ENCODE measurements at places on chromosomes 7 and 10.

DNA sequence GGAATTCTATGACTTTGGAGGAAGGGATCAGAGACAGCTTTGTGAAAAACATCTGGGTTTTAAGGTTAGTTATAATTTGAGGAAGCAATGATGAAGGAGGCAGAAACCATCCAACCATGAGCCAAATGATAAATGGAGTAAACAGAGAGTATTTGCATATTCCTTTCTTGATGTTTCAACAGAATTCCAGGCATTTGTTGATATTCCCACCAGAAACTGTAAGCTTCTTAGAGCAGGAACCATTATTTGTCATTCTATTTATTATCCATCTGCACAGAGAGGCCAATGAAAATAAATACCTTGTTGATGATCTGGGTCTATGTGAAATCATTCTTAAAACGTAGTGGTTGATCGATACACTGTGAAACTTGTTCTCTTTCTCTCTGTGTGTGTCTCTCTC is 715.3 kb downstream of the INHBA start:
- no peak for DNase-seq

DNA sequence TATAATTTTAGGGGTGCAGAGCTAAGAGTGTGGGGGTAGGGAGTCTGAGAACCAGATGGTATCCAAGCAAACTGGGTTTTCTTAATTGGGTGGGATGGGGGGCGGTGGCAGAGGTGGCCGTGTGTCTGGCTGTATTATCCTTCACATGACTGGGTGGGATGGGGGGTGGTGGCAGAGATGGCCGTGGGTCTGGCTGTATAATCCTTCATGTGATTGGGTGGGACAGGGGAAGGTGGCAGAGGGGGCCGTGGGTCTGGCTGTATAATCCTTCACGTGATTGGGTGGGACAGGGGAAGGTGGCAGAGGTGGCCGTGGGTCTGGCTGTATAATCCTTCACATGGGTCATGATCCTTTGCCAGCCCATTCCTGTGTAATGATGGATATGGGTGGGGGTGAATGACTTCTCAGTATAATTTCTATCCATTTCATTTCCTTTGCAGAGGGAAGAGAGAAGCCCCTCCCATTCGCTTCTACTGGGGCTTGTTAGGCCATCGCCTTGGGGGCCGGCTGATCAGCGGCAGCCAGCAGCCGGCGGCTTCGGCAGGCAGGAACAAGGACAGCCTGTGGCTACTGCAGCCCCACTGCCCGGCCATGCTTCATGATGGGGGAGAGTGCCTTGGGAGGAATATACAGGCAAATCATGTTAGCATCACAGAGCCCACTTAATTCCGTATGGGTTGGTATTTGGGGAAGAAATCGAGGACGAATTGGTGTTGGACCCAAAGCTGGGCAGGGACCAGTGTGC is 179.6 kb upstream of the MKI67 start:
- DNase-seq, result no peak

DNA sequence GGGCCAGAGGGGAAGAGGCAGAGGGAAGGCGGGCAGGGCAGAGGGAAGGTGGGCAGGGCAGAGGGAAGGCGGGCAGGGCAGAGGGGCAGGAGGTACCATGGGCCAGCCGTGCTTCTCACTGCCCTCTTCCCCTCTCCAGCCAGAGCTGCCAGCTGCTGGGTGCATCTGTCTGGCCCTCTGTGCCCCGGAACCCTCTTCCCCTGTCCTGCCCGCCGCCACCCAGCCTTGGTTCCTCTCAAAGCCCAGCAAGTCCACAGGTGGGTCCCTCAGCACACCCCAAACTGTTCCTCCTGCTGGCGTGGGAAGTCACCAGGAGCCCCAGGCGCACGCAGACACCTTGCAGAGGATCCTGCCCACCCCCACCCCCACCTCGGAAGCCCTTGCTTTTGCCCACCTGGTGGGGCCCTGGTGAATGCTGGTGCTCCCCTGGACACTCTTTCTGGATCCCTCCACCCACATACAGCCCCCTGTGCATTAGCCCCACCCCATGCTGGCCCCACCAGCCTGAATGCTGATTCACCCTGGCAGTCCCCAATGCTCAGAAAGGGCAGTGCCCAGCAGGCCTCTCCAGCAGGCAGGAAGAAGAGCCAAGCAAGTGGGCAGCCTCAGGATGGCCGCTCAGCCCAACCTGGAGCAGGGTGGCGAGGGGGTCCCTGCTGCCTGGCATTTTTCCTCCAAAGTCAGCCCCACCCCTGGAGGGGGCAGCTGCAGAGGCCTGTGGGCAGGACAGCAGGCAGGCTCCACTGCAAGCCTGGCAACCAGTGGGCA is 1.9 kb upstream of the PWWP2B start:
- no peak for DNase-seq

DNA sequence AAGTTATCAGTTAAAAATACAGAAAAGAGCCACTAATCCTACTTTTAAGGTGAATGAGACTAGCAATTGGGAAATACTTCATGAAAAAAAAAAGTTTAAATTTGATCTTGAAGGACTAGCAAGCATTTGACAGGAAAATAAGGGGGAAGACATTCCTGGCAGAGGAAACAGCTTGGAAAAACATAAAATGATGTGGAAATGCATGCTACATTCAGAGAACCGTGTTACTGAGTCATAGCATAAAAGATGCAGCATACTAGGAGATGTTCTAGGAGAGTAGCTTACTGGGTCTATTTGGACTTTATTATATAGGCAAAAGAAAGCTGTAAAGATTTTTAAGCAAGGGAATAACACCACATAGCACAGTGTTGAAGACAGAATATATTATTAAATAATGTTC is 108.6 kb upstream of the COL1A2 start:
- no peak for DNase-seq

DNA sequence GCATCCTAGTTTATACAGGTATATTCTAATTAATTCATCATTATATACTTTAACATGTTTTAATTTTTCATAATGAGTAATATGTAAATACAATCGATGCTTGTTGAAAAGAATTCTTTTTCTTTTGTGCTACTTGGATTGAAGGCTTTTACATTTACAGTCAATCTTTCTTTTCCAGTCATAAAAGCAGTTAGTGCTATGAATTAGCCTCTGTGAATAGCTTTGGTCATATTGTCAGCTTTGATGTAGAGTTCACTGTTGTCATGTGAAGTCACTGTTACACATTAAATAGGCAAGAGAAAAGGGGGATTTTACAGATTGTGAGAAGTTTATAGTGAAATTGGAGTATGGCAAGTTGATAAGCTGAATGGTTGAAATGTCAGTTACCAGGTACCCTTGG is 103.3 kb upstream of the FAM133B start:
- no peak for DNase-seq

- DNase-seq, result no peak
These were observed 48.2 kb upstream of the NFKB2 start for GRCh38 chr10:102347236-102347828.

GRCh38 chr7:99666013-99666395 is 13.8 kb downstream of the CYP3A5 start:
- no peak for DNase-seq

GRCh38 chr7:5630670-5631069 is 150.8 kb downstream of the RNF216 start:
- DNase-seq, result no peak

DNA sequence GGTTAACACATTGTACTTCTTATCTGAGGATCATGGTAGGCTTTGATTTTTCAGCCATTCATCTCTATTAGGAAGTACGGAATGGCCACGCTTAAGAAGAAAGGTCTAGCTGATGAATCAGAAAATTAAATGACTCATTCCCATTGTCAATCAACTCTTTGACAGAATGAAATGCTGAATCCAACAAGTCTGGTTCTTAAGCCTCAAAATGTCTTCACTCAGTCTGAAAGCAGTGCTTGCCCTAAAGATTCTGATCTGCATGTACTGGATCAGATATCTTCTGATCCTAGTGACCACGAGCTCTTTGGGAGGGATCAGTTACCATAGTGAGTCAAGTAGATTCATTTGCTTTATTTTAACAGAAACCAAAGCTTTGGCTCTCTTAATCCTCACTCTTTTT is 5.7 kb upstream of the CELF2 start:
- DNase-seq, result no peak

- DNase-seq, result no peak
These were observed 71.1 kb upstream of the CAMK2B start for GRCh38 chr7:44396496-44396895.

DNA sequence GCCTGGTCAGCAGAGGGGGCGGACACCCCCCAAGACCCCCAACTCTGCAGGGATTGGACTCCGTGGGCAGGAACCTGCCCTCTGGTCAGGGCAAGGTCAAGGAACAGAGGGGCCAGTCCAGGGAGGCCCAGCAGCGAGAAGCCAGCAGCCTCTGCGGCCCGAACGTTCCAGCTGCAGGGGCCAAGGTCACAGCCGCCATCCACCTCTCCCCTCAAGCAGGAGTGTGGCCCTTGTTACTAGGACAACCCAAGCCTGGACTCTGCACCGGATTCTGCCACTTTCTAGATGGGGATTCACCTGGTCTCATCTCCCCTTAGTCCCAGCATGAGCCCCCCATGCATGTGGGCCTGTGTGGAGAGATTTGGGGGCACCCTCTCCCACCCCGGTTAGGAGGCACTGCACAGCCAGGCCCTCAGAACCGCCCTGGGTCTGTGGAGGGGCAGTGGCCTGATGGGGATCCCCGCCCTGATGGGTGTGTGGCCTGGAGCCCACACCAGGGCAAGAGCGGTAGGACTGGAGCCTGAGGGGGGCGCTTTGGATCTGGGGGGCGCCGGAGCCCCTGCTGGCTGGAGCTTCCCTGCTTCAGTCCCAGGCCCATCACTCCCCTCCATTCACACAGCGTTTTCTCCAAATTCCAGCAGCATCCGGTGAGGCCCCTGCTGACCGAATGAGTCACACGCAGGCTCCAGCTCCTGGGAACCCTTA is 18.1 kb downstream of the ADGRA1 start:
- no peak for DNase-seq

- no peak for DNase-seq
These were observed 164.6 kb upstream of the SH2B2 start for GRCh38 chr7:102122026-102122425.

DNA sequence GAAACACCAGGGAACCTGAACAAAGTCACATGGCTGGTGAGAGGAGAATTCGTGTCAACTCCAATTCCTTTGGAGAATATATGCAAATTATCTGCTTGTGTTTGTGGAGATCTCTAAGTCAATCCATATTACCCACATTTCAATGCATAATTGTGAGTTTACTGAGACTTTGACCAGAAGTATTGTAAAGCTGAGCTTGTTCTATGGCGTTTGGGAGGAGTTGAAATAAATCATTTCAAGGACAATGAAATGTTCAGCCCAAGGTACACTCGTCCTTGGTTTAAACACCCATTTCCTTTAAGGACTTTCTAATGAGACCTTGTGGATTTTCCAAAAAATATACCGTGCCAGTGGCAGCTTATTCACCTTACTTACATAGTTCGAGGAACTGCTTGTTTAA is 186.6 kb upstream of the HDAC9 start:
- no peak for DNase-seq

GRCh38 chr10:131435760-131436457 is 124.4 kb upstream of the TCERG1L start:
- no peak for DNase-seq
